HepG2 (cell line): ENCODE measurements at places on chromosomes 12 and 14.

DNA sequence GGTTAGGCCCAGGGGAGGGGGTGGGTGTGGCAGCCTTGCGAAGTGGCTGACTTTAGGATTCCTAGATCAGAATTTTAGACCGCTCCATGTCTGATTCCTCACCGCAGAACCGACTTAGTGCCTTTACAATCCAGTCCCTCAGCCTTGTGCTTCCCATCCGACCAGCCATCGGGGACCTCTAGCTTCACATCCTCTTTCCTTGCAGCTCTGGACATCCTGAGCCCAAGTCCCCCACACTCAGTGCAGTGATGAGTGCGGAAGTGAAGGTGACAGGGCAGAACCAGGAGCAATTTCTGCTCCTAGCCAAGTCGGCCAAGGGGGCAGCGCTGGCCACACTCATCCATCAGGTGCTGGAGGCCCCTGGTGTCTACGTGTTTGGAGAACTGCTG, 557 bp downstream of the COPS7A start:
- peak; percentile 20 for DNase-seq

- DNase-seq: no peak
Observed at GRCh38 chr12:89907659-89908058, 199.0 kb upstream of the ATP2B1 start.

DNA sequence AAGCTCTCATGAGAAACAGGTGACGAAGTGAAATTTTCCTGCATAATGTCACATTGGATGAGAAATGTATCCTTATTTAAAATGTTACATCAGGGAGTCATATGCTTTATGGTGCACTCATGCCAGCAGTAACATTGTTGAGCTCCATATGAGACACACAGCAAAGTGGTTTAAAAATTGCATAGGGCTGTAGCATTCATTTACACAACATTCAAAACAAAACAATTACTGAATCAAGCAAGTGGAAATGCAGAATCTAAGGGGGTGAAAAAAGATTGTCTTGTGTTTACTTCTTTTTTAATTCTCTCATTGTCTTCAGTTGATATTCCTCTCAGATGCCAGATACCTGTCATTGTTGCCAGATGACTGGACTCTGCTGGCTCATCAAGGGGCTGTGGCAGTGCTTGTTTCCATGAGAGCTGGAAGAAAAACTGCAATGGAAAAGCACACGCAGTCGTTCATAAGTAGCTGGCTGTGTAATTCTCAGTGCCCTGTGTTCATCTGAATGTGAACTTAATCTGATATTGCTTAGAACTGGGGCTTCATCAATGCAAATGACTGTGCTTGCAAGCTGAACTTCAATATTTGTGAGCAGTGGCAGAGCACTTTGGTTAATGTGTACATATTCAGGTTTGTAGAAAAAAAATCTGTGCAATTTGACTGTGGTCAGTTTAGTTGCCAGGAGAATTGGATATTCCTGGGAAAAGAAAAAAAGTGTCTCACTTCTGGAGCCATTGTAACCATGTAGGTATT, 305.6 kb downstream of the RAD51B start:
- DNase-seq: peak; percentile 20

DNA sequence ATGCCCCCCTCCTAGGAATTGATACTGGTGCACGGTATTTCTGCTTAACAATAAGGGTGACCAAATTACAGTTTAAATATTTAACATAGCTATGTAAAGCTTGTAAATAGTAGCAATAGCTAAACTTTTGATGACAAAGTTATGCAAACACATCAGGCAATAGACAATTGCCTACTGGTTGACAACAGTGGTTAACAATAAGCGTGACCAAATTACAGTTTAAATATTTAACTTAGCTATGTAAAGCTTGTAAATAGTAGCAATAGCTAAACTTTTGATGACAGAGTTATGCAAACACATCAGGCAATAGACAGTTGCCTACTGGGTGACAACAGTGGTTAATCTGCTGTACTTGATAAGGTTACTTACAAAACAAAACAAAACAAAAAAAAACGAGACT, 886.5 kb upstream of the FLRT2 start:
- no peak for DNase-seq

DNA sequence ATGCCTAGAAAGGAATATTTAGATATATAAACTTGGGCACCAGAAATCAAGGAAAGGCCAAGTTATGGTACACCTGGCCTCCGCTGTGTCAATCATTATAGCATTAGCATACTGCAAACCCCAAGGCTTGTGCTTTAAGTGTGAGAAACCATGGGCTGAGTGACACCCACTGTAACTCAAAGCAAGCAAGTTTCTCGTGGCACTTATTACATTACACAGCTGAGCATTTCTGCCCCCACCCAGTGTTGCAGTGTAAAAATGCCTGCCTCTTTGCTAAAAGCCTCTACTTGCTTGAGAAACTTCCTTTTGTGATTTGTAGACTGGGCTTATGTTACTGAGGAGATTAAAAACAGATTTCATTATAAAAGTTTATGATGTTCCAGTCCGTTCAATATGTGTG, 122.0 kb downstream of the TGFB3 start:
- no peak for DNase-seq

DNA sequence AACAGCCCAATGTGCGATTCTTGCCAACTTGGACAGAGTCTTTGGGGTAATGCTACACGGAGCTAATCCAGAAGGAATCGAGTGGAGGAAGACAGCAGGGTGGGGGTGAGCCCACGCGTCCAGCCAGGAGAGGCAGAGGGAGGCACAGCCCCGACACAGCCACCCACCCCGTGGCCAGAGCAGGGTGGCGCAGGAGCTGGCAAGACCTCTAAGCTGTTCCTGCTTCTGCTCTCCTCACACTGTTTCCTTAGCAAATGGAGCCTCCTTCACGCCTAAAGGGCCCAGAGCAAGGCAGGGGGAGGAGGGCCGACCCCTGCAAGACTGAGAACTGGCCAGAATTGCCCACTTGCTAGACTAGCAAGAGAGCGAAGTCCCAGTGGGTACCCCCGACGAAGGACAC, 91.5 kb downstream of the FBXL14 start:
- DNase-seq: no peak

- peak; percentile 2 for DNase-seq
Observed at GRCh38 chr12:43338848-43339526, 213.0 kb downstream of the ADAMTS20 start.

DNA sequence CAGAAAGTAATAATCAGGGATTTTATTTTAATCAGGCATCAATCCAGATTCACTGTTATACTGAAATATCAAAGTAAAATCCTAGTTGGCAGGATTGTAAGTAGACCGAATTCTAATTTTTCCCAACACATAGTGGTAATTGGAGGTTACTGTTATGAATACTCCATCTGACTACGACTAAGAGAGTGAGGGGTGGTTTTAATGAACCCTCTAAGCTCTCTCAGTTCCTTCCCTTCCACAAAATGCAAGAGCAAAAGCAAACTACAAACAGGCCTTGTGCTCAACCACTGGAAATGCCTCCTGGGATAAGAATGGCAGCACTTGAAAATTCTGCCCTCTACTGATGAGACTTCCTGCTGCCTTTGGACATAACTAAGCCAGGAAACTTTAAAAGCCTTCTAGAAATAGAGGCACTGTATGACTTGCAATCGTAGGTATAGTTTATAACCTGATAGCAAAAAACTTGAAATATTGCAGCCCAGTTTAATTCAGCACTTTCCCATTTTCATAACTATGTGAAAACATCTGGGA, 184.8 kb downstream of the SLC16A7 start:
- DNase-seq: peak; percentile 7

GRCh38 chr14:64860039-64860438, 19.7 kb downstream of the SPTB start:
- DNase-seq: no peak

DNA sequence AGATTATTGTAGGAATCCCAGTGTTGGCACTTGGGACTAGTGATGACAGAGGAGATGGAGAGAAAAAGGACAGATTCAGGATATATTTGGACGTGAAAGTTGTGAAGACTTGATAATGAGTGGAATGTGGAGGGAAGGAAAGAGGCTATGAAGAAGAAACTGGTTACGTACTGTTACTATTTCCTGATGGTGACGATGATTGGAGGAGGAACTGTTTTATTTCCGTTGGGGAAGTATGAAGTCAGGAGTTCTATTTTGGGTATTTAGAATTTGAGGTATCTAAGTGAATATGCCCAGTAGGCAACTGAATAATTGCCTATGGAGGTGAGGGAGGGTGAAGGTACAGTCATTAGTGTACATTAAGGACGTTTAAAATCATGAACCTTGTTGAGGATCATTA, 207.2 kb downstream of the TMTC2 start:
- DNase-seq: no peak

DNA sequence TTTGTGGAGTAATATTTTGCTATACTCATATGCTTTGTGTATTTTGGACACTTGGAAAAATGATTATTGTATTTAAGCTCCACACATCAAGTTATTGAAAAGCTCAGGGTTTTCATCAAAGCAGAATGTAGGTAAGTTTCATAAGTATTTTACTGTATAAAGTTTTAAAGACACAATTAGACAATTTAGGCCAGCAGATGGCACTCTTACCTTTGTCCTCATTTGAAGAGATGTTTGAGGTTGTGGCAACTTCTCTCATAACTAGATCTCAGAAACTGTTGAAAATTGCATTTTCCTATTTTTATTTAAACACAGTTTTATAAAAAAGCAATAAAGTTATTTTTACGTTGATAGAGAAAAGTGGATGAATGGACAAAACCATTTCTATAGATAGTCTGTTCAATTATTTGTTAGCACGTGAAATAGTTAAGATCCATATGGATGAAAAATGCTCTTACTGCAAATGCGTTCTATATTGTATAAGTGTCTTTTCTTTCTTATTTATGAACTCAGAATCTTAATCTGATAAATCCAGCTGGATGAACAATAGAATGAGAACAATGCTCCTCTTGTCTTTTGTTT, 300.0 kb downstream of the AEBP2 start:
- peak; percentile 41 for DNase-seq

DNA sequence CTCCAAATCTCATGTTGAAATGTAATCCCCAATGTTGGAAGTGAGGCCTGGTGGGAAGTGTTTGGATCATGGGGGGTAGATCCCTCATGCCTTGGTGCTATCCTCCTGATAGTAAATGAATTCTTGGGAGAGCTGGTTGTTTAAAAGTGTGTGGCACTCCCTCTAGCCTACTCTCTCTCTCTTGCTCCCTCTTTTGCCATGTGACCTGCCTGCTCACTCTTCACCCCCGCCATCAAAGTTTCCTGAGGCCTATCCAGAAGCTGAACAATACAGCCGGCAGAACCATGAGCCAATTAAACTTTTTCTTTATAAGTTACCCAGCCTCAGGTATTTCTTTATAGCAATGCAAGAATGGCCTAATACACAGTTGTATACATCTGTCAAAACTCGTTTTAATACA, 62.5 kb downstream of the BCL2L14 start:
- DNase-seq: no peak

DNA sequence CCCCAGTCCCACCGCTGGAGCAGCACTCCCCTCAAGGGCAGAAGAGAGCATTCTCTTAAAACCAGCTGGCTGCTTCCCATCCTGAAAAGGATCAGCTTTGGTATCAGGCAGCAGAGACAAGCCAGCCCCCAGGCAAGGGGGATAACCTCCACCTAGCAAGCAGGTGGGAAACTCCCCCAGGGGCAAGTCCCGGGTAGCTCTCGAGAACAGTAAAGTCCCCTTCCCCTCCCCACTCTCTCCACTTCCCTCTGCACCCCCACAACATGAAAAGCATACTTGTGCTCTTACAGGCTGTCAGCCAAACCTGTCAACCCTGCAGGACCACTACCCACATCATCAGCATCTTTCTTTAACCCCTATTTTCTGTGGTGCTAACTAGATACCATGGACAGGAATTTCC, 254.0 kb downstream of the NTF3 start:
- no peak for DNase-seq

DNA sequence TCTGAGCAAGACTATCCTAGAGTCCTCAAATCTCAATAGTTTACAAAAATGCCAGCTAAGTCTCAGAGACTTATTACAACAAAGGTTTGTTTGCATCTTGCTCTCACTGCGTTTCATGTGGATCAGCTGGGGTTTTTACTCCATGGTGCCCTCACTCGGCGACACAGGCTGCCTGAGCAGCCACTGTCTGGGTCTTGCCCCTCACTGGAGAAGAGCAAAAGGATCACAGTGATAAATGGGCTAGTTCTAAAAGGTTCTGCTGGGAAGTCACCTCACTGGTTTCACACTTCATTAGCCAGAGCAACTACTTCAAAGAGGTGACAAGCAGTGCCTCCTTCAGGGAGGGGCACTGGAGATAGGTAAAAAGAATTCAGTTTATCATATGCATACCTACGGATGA, 392.0 kb downstream of the RPL10L start:
- no peak for DNase-seq

DNA sequence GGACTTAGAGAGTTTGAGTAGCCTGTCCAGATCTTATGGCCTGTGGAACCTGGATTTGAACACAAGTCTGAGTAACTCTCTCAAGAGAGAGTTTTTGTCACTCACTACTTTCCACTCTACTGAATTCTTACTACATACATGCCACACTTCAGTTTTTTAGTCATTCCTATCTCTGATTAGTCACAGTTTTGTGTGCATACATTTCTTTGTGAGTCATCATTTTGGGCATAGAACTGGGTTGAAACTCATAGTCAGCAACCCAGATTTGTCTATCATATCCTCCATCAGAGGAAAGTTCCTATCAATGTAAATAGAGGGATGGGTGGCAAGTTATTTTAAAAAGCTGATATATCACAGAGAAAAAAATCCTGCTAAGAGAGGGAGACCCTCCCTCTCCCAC, 42.9 kb downstream of the FLRT2 start:
- DNase-seq: no peak

- DNase-seq: peak; percentile 45
Observed at GRCh38 chr12:95955549-95956159, 12.5 kb downstream of the AMDHD1 start.

DNA sequence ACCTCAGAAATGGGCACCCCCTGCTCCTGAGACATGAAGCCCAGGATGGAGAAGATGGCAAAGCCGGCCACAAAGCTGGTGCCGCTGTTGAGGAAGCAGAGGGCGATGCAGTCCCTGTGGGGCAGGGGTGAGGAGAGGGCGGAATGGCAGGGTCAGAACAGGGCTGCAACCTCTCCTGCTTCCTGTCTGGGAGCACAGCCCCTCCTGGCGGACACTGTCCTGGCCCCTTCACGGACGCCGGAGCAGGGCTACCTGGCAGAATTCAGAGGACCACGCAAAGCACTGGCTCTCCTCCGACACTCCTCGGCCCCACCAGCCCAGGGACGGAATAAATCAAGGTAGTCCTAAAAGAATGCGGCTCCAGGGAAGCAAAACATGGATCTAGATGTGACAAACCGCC, 12.4 kb upstream of the SLC6A12 start:
- no peak for DNase-seq

GRCh38 chr14:44316647-44317440, 190.2 kb downstream of the FSCB start:
- peak; percentile 58 for DNase-seq
